Spleen (tissue), 13 donors: ENCODE measurements at places on chromosomes 4 and X.

- DNase-seq = no peak
Measured at GRCh38 chrX:65647801-65648200, 19.7 kb upstream of the MSN start.

DNA sequence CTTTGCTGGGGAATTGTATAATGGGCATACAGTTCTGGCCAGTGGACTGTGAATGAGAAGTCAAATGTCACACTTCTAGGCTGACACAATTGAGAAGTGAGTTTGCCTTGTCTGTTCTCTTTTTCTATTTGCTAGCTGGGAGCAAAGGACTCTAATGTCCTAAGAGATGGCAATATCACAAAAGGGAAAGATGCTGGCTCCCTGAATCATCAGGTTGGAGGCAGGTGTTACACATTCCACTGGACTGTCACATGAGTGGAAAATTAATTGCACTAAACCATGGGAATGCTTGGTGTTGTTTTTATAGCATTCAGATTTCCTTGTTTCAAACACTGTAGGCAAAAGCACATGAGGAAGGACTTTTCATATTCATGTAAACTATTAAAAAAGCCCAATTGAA lies 388.3 kb downstream of the ADAM29 start:
- no peak for DNase-seq

DNA sequence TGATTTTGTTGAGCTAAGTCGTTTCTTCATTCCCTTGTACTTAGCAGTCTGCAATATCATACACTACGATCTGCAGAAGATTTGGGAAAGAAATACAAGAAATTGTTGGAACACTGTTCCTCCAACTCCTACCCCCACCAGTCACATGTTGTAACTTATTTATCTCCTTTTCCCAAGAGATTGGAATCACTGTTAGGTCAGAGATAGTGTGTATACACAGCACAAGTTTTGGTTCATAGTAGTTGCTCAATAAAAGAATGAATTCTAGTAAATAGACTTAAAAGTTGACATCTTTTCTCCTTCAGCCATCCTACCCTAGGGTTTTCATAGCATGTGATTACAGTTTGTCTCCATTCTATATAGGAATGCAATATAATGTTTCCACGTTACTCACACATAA lies 68.8 kb downstream of the ARFIP1 start:
- DNase-seq = no peak

- no peak for DNase-seq
Measured at GRCh38 chr4:55920571-55920970, 28.2 kb upstream of the CEP135 start.

- DNase-seq = no peak
Measured at GRCh38 chr4:16914208-16914607, 15.8 kb upstream of the LDB2 start.

DNA sequence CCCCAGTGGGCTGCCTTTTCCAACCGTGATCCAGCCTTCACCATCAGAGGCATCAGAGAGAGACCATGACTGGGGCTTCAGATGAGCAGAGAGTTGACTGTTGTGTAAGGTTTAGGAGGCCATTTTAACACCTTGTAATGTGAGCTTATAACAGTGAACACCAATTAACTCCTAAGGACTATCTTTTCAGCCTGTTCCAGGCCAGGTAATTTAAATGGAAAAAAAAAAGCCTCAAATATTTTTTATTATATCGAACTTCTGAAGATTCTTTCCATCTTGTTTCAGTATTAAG lies 13.3 kb upstream of the ELOVL6 start:
- DNase-seq = no peak

GRCh38 chr4:189809241-189809735 lies 131.4 kb upstream of the FRG1 start:
- no peak for DNase-seq

DNA sequence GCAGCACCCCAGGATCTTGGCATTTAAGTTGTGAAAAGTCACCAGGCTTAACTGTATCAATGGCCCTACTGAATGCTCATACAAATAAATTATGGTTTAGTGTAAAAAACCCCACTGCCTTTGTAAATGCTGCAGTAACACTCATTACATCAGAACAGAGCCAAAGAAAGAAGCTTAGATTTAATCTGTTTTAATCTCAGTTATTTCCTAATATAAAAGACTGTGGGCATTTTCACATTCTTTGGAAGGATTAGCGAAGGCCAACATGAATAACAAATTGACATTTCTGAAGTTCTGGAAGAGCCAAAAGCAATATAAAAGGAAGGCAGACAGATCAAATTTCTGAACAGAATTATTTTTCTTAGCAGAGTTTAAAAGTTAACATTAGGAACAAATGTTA lies 140.0 kb upstream of the HCCS start:
- DNase-seq = no peak

GRCh38 chr4:25978327-25978726 lies 64.3 kb downstream of the SMIM20 start:
- DNase-seq = no peak

GRCh38 chrX:119340606-119341205 lies 58.4 kb upstream of the SLC25A43 start:
- no peak for DNase-seq

DNA sequence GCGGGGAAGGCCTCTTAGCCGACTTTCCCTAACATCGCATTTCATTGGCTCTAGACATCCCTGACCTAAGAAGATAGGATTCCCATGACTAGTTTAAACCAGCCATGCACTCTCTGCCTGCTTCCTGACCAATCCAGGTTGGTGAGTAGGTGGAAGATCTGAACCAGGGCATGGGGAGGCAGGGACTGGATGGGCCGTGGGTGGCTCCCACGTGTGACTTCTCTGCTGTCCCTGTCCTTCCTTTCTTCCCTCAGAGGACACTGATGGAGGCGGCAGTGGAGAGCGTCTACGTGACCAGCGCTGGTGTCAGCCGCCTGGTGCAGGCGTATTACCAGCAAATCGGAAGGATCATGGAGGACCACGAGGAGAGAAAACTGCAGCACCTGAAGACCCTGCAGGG lies 90.7 kb downstream of the EVC start:
- DNase-seq = peak; percentile 29

DNA sequence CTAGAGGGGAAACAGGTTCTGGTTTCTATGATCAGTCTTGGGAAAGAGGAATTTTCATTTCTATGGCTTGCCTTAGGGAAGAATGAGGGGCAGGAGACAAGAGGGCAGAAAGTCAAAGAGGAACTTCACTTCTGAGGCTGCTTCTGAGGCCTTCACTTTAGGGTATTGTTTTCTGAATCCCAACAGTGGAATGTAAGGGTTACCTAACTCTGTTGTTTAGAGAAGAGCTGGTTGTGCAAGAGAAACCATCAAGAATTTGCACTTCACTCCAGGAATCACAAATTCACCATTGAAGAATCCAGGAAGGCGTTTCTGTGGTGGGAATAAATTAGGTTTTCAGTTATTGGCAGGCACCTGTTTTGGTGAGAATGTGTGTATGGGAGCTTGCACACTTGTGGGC lies 126.7 kb upstream of the AMOT start:
- DNase-seq = no peak

- no peak for DNase-seq
Measured at GRCh38 chr4:34365946-34366345, 1878.4 kb downstream of the ARAP2 start.

DNA sequence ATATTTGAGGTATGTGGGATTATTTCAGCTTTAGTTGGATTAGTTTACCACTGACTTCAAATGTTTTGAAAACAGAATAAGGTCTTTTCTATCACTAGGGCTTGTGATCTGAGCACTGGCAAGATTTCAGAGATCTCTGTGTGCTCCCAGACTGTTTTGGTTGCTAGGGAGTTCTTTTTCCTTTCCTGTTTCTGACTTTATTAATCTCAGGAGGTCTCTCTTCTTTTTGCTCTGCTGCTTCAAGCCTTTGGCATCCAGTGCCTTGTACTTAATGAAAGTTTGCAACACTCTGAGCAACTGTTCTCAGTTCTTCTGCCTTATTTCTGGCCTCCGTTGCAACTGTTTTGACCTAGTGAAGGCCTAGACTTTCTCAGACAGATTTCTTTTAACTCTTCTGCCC lies 32.1 kb upstream of the PAQR3 start:
- no peak for DNase-seq

GRCh38 chr4:158020176-158020575 lies 152.6 kb downstream of the GASK1B start:
- DNase-seq = no peak

DNA sequence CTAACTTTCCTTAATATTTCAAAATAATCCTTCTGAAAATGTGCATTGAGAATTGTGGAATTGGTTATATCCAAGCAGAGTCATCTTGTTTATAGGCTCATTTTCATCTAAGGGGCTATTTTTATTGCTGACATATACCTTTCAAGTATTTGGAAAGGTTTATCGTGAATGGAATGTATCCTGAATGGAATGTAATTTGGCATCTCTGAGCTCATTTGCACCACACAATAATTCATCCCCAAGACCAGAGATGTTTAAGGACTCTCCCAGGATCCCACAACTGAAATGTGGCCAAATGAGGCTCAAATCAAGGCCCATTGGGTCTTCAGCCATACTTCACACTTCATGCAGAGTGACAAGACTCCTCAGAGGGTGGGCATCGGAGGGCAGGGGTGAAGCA lies 7.5 kb upstream of the SETD7 start:
- DNase-seq = no peak

GRCh38 chrX:39507034-39507433 lies 590.7 kb downstream of the BCOR start:
- no peak for DNase-seq

DNA sequence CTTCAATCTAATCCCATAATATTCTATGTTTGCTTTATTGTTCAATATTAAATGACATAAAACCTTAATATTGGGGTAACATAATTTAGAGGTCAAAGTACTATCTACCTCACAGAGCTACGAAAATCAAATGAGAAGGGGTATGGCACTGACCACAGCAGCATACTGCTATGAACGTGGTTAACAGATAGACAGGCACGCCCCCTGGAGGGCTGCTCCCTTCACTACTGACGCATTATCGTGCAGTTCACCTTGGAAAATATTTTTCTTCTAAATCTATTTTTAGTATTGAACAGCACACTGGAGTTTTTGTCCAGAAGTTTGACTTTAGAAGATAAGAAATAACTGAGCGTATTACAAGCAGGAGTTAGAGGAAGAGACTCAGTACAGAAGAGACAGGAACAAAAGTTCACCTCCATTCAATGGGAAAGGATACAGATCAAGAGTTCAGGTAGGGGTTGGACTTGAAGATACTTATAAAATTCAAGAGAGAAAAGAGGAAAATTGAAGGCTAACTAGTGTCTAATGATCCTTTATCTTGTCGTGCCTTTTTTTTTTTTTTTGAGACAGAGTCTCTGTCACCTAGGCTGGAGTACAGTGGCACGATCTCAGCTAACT lies 22.7 kb downstream of the MAP9 start:
- DNase-seq = peak; percentile 75

DNA sequence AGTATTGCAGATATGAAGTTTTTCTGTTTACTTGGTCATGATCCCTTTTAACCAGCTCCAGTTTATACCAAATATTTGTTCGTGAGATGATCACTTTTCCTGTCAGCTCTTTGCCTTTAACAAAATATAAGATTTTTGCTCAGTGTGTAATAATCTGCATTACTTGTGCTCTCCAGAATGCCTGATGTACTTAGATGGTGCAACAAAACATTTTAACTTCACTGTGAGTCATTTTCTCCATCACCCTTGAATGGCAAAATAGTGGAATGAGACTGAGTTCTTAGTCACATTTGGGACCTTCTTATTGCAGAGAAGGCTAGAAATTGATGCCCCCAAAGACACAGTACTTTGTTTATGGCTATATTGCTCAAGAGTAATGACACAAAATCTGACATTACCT lies 252.0 kb downstream of the FRMPD4 start:
- DNase-seq = no peak

GRCh38 chr4:138890891-138891570 lies 124.5 kb upstream of the NOCT start:
- DNase-seq = no peak

GRCh38 chrX:46770817-46771163 lies 11.9 kb upstream of the SLC9A7 start:
- DNase-seq = no peak

DNA sequence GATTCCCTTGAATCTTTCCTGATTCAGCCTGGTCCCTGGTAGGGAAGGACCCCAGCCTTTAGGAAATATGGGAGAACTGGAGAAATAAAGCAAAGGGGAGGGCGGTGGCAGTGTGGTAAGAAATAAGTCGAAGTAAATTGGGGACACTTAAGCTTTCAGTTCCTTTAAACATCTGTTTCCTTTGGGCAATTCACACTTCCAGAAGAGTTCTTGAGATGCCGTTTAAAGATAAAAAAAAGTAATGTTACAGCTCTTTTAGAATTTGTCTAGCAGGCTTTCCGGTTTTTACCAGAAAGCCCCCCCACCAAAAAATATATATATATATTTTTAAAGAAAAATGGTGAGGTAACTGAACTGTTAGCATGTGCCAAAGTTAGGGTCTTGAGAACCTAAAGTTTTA lies 46.6 kb downstream of the TSPAN7 start:
- no peak for DNase-seq

DNA sequence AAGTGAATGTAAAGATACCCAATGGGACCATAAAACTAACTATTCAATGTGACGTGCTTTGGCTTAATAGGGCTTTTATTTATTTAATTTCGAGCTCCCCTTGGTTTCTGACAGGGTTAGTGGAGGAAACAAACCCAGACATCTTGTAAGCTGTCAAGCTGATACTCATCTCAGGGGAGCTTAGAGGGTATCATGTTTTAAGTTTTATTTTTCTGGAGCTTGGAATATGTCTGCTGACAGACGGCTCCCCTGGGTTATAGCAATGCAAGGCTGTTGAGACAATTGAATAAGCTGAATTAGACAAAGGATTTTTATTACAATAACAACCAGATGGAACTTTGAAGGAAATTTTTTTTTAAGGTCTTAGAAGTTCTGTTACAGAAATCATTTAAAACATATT lies 456.5 kb downstream of the IL1RAPL1 start:
- no peak for DNase-seq

DNA sequence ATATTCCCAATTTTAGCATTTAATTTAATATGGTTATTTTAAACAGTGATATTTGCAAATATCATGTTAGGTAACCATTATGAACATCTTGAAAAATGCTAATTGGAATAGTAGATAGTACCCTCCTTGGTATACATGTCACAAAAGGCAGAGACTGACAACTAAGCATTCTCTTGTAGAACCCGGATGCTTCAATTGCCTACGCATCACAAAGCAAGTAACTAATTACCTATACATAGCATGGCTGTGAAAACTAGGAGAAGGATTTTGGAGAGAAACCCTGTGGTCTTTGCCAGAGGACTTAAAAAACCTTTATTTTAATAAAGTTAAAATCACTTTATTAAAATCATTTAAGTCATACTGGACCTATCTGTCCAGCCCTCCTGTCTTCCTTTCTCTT lies 764.1 kb upstream of the TENM3 start:
- no peak for DNase-seq

GRCh38 chr4:144851948-144852347 lies 206.0 kb downstream of the HHIP start:
- no peak for DNase-seq

DNA sequence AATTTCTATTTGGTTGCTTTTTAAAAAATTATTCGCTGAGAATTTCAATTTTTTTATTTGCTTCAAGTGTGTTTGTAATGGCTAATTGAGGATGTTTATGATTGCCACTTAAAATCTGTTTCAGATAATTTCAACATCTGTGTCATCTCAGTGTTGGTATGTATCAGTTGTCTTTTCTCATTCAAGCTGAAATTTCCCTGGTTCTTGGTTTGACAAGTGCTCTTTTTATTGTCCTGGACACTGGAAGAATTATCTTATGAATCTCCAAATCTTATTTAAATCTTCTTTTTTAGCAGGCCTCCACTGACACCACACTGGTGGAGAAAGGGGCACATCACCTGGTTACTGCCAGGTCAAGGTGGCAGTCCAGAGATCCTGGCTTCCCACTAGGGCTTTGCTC lies 21.5 kb downstream of the CHST7 start:
- no peak for DNase-seq
